ENCODE measurements at places on chromosomes 13 and 19.

DNA sequence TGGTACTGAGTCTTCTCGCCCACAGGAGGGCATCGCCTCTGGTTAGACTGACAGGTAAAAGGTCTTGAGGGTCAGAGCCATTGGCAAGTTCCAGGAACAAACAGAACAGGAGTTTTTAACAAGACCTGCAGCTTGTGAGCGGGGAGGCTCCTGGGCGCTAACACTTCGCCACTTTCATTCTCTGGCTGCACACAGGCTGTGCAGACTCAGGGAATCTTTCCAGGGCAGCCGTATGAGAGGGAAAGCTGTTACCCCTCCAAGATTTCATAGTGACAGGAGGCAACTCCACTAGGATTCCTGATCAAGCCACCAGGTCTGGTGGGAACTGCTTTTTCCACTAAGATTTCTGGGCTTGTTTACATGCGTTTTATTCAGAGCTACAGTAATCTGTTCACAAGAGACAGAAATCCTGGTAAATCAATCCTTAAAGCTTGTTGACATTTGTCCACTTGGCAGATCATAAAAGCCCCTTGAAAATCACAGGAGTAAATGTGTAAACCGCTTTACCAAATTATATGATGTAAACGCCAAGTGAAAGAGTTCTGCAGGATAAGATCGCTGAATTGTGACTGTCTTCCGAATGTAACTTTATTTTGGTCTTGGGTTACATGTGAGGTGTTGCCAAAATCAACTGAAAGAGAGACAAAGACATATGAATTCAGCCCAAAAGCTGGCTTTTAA lies 190.6 kb downstream of the MZT1 start:
- no peak for DNase-seq

- no peak for DNase-seq
These were observed 10.0 kb upstream of the PNMA8A start for GRCh38 chr19:46481223-46481848.

DNA sequence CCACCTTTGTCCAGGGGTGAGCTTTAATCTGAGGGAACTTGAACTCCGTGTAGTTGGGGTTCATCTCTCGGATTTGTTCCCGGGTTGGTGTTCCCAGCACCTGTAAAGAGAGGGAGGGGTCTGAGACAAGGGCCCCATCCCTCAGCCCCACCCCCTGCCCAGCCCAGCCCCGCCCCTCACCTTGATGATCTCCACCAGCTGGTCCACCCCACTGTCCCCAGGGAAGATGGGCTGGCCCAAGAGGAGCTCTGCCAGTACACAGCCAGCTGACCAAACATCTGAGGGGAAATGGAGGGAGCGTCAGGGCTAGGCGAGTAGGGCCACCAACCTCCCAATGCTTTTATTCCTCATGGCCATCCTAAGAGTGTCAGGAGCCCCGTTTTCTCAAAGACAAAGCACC lies 9.3 kb downstream of the GSK3A start:
- DNase-seq, result no peak

DNA sequence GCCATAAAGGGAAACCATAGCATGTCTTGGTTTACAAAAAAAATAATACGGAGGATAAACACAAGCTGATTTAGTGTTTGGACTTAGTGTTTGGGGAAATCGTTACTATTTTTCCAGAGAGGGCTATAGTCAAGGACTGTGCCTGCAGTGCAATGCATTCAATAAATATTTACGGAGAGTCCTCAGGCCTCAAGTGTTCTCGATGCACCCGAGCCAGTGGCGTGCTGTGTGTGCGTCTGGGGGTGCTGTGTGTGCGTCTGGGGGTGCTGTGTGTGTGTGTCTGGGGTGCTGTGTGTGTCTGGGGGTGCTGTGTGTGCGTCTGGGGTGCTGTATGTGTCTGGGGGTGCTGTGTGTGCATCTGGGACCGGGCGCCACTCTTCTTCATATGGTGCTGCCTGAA lies 71.7 kb upstream of the GTF3A start:
- DNase-seq, result no peak

GRCh38 chr19:50205681-50206138 lies 2.3 kb downstream of the MYH14 start:
- DNase-seq, result no peak

- DNase-seq, result no peak
These were observed 9.8 kb downstream of the PPP1R15A start for GRCh38 chr19:48881741-48882657.

GRCh38 chr19:55216461-55217198 lies 7.3 kb upstream of the PTPRH start:
- peak; percentile 74 for DNase-seq

DNA sequence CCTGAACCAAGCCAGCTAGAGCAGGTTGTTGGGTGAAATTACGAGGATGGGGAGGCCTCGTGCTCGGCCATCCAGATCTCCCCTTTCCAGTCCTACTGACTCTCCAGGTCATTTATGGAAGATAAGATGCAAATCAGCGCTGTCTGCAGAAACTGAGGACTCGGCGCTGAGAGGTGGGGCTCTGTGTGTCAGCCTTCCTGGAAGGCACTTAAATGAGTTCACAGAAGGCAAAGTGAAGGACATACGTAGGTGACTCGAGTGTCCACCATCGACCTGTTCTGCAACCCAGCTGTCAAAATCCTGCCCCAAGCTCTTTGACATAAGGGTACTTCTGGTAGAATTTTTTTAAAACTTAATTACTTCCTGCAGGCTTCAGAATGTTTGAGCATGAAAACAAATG lies 86.4 kb downstream of the RAB20 start:
- DNase-seq, result no peak

- DNase-seq, result peak; percentile 86
These were observed 9.6 kb downstream of the GIPR start for GRCh38 chr19:45677351-45678230.

DNA sequence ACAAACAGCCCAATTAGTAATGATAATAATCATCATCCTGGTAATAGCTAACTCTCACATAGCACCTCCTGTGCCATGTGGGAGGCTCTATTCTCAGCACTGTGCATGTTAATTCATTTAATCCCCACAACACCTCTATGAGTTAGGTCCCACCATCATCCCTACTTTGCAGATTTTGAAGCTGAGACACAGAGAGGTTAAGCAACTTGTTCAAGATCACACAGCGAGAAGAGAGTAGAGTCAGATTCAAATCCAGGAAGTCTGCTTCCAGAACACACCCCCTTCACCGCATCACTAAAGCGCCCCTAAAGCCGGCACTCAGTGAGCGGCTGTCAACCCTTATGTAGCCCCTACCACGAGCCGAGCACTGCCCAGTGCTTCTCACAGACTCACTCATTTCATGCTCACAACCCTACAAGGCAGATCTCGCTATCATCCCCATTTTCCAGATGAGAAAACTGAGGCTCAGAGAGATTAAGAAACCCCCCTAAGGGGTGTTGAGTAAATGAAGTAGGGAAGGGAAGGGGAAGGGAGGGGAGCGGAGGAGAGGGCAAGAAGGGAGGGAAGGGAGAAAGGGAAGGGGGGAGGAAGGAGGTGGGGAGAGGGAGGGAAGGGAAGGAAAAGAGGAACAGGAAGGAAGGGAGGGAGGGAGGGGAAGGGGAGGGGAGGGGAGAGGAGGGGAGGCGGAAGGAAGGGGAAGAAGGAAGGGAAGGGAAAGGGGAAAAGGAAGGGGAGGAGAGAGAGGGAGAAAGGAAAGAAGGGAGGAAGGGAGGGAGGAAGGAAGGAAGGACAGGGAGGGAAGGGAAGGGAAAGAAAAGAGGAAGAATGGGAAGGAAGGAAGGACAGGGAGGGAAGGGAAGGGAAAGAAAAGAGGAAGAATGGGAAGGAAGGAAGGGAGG lies 16.4 kb downstream of the EMP3 start:
- no peak for DNase-seq
